Suprapubic skin (tissue), 4 donors: ENCODE measurements at places on chromosomes 7 and 10.

DNA sequence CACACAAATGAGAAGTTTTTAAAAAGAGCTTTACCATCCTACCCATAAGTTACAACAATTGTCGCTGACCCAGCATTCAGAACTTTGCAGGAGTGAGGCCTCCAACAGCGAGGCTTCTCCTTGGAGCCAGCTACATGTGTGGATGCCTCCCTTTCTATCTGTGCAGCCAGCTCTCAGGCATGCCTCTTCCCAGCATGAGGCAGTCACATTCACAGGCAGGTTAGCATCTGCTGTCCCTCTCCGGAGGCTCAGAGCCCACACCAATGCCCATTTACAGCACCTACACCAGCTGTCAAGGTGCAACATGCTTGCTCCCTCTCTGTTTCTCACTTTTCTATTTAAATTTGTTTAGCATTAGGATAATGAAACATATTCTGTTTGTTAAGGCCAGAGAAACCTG, 278.7 kb upstream of the PODXL start:
- H3K4me3 ChIP-seq: no peak overlapping the region
- DNase-seq: no peak
- H3K36me3 ChIP-seq: no peaks in the 10 kb centered on the region
- H3K4me1 ChIP-seq: no peaks in the 10 kb centered on the region
- peaks cover 57% of the 10 kb centered on the region for H3K27me3 ChIP-seq

DNA sequence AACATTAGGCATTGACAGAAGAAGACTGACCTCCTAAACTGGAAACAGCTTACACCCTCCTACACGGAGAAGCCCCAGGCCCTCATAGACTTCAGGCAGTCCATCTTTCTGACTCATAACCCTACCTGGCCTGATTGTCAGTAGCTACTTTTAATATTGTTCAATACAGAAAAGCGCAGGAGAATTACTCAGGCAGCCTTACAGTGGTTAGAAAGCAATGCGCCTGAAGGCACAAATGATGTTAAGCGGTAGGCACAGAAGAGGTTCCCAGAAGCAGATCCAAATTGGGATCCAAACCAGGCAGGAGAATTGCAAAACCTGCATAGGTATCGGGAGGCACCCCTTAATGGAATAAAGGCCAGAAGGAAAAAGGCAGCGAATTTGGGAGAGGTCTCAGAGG, 5.4 kb upstream of the CYREN start:
- no peak for DNase-seq
- H3K36me3 ChIP-seq: no peaks in the 10 kb centered on the region
- H3K4me3 ChIP-seq: no peak overlapping the region
- peaks cover 17% of the 10 kb centered on the region for H3K4me1 ChIP-seq
- peak overlapping the region; percentile 46 for H3K27ac ChIP-seq

GRCh38 chr7:157612664-157613561, 276.1 kb downstream of the DNAJB6 start:
- H3K27me3 ChIP-seq: no peaks in the 10 kb centered on the region
- no peak for DNase-seq
- no peak overlapping the region for H3K27ac ChIP-seq
- peaks cover 9% of the 10 kb centered on the region for H3K4me1 ChIP-seq

DNA sequence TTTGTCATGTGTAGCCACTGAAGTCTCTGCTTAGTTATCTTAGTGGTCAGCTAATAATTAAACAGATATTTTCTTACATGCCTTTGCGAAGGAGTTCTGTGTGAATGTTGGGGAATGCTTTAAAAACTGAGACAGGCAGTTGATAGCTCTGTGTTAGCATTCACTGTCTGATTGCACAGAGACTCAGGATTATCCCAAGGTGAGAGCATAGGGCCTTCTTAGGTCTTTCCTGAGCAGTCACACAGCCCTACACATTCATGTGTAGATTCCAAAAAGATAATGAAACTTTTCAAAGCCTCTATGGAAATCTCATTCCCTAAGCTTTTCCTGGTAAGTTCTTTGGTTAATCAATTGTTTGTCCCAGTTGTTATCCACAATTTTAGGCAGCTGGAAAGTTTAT, 67.7 kb downstream of the CASD1 start:
- H3K4me1 ChIP-seq: no peaks in the 10 kb centered on the region
- no peak overlapping the region for H3K4me3 ChIP-seq
- H3K27ac ChIP-seq: no peak overlapping the region
- H3K27me3 ChIP-seq: no peaks in the 10 kb centered on the region
- no peak for DNase-seq

- H3K27ac ChIP-seq: no peak overlapping the region
- no peaks in the 10 kb centered on the region for H3K4me1 ChIP-seq
- no peak for DNase-seq
- H3K4me3 ChIP-seq: no peak overlapping the region
Observed at GRCh38 chr10:26448292-26448691, 10.2 kb downstream of the APBB1IP start.

DNA sequence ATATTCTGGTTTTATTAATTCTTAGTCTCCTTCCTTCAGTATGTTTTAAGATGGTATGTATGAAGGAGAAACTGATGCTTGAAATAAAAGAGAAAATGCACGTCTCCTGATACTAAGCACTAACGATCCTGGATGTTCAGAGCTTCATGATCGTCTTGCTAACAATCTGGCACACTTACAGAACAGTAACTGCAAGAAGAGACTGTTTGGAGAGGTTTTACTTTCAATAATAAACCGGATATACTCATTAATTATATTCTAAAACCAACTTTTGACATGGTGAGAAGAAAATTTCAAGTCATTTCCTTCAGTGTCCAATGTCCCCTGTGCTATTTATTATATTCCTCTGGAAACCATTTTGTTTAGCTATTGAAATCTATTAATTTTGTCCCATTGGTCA, 251.0 kb downstream of the NXPH1 start:
- H3K27me3 ChIP-seq: no peaks in the 10 kb centered on the region
- H3K27ac ChIP-seq: no peak overlapping the region
- H3K36me3 ChIP-seq: no peaks in the 10 kb centered on the region
- no peak overlapping the region for H3K4me3 ChIP-seq
- DNase-seq: no peak

DNA sequence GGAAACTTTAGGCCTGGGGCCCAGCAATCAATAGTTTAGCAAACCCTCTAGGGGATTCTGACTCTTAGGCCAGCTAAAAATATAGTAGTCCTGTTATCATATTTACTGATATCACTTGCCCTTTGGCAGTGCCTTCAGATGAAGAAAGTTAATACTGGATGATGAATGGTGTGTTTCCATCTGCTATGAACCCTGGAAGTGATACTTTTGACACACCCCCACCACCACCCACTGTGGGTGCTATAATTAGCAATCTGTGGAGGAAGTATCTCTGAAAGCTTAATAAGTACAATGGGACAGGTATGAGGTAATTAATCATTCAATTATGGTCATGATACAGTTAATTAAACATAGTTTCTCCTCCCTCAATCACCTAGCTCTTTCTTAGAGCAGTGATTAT, 90.4 kb upstream of the LRRTM3 start:
- no peak for DNase-seq
- H3K27me3 ChIP-seq: no peaks in the 10 kb centered on the region
- H3K36me3 ChIP-seq: no peaks in the 10 kb centered on the region
- H3K27ac ChIP-seq: no peak overlapping the region
- no peak overlapping the region for H3K4me3 ChIP-seq
- H3K4me1 ChIP-seq: no peaks in the 10 kb centered on the region

GRCh38 chr7:18978108-18978495, 139.3 kb downstream of the TWIST1 start:
- DNase-seq: no peak
- H3K27ac ChIP-seq: peak overlapping the region; percentile 42
- H3K4me1 ChIP-seq: peaks cover 18% of the 10 kb centered on the region
- no peaks in the 10 kb centered on the region for H3K27me3 ChIP-seq
- no peaks in the 10 kb centered on the region for H3K36me3 ChIP-seq

- peak overlapping the region; percentile 78 for H3K4me3 ChIP-seq
- H3K36me3 ChIP-seq: no peaks in the 10 kb centered on the region
- peaks cover 22% of the 10 kb centered on the region for H3K4me1 ChIP-seq
- no peak overlapping the region for H3K27ac ChIP-seq
Observed at GRCh38 chr10:115092555-115093285, 445 bp upstream of the ATRNL1 start.

DNA sequence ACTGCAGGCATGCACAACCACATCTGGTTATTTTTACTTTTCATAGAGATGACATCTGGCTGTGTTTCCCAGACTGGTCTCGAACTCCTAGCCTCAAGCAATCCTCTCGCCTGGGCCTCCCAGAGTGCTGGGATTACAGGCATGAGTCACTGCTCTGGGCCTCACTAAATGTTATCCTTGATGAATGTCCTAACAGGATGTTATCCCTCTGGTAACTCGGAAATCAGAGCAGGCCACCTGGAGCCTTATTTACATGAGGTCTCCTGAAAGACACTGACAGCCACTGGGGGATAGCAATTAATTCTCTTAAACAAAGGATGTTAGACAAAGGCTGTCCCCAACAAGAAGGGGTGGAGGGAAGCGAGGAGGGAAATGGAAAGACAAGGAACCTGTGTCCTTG, 4.5 kb upstream of the ZNF438 start:
- no peak for DNase-seq
- H3K4me3 ChIP-seq: no peak overlapping the region
- no peak overlapping the region for H3K27ac ChIP-seq
- no peaks in the 10 kb centered on the region for H3K27me3 ChIP-seq
- H3K36me3 ChIP-seq: no peaks in the 10 kb centered on the region
- peaks cover 14% of the 10 kb centered on the region for H3K4me1 ChIP-seq

GRCh38 chr7:94145602-94146001, 141.4 kb upstream of the BET1 start:
- no peaks in the 10 kb centered on the region for H3K4me1 ChIP-seq
- H3K27ac ChIP-seq: no peak overlapping the region
- no peak for DNase-seq
- H3K27me3 ChIP-seq: no peaks in the 10 kb centered on the region
- no peaks in the 10 kb centered on the region for H3K36me3 ChIP-seq

- H3K27ac ChIP-seq: peak overlapping the region; percentile 99
- no peaks in the 10 kb centered on the region for H3K36me3 ChIP-seq
- H3K27me3 ChIP-seq: no peaks in the 10 kb centered on the region
- peak overlapping the region; percentile 86 for H3K4me3 ChIP-seq
- H3K4me1 ChIP-seq: peaks cover 58% of the 10 kb centered on the region
- no peak for DNase-seq
Observed at GRCh38 chr10:58266003-58266825, 1.5 kb downstream of the IPMK start.

GRCh38 chr7:42407833-42408232, 170.8 kb upstream of the GLI3 start:
- H3K27me3 ChIP-seq: no peaks in the 10 kb centered on the region
- H3K27ac ChIP-seq: no peak overlapping the region
- no peak overlapping the region for H3K4me3 ChIP-seq
- no peak for DNase-seq
- no peaks in the 10 kb centered on the region for H3K4me1 ChIP-seq

GRCh38 chr10:128579280-128579865, 453.1 kb upstream of the MKI67 start:
- H3K27me3 ChIP-seq: no peaks in the 10 kb centered on the region
- H3K36me3 ChIP-seq: no peaks in the 10 kb centered on the region
- no peaks in the 10 kb centered on the region for H3K4me1 ChIP-seq
- DNase-seq: no peak
- H3K27ac ChIP-seq: no peak overlapping the region
- no peak overlapping the region for H3K4me3 ChIP-seq

- DNase-seq: no peak
- H3K4me3 ChIP-seq: no peak overlapping the region
- H3K27me3 ChIP-seq: no peaks in the 10 kb centered on the region
Observed at GRCh38 chr7:94050046-94050445, 45.9 kb upstream of the BET1 start.

DNA sequence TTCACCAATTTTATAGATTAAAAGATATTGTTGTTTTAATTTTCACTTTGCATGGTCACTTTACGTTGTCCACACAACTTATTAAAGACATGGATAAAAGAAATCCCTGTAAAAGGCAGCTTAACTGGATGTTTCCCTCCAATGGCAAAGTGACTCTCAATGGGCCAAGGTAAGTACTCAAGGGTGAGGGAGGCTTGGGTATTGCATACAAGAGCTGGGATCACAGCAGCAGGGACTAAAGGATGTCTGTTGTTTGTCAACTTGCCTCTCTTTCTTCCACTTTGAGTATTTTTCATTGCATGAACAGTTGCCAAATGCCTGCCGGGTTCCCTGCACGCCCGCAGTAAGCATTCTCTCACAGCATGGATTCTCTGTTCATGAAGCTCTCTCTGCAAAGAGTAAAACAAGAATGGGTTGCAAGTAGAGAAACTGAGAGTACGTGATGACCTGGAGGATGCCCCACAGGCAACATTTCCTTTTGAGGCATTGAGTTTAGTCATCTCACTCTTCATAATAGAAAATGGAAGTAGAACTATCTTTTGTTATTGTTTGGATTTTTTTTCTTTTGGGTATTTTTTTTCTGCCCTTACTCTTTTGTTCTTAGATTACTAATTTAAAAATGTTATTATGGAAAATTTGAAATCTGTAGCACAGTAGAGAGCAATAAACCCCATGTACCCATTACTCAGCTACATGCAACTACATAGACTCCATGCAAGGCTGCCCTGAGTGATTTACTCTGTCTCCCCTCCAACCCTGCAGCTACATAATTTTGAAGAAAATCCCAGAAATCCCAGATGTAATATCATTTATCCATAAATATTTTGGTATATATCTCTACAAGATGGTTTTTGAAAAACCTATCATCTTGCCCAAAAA, 26.3 kb downstream of the GPR141 start:
- no peak overlapping the region for H3K27ac ChIP-seq
- H3K36me3 ChIP-seq: no peaks in the 10 kb centered on the region
- DNase-seq: no peak
- no peak overlapping the region for H3K4me3 ChIP-seq
- no peaks in the 10 kb centered on the region for H3K4me1 ChIP-seq

DNA sequence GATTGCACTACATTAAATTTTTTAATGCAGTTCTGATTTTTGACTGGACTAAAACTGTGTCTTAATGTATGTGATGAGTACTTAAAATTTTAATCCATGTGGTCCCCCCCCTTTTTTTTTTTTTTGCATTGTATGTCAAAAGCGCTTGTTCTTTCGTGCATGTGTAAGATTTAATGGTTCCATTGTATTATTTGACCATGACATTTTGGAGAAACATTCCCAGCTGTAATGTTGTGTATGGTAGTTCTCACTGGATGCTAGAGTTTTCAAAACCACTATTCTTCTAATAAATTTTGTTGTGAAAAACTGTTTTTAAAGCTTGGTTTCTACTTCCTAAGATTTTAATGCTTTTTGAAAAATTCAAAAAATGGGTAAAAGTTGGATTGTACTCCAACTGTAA, 132.0 kb downstream of the LCOR start:
- DNase-seq: no peak
- peaks cover 2% of the 10 kb centered on the region for H3K36me3 ChIP-seq
- no peak overlapping the region for H3K4me3 ChIP-seq
- no peaks in the 10 kb centered on the region for H3K27me3 ChIP-seq
- no peaks in the 10 kb centered on the region for H3K4me1 ChIP-seq

DNA sequence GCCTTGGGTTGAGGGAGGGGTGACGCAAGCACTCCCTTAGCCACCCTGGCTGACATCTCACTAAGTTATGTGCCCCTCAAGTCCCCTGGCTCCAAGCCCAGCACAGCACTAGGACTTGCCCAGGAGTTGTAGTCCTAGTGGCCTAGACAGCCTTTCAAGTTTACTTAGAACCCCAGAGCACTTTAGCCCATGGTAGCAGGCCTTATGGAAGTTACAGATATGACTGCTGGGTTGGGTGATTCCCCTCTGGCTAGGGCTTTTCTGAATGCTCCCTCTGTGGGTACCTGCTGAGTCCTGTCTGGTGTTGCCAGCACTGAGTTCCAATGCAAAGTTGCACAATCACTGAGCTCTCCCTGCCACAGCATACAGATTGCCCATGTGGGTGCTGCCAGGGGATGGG, 83.2 kb downstream of the AHCYL2 start:
- H3K36me3 ChIP-seq: no peaks in the 10 kb centered on the region
- no peak for DNase-seq
- no peaks in the 10 kb centered on the region for H3K27me3 ChIP-seq

- DNase-seq: no peak
- H3K27me3 ChIP-seq: no peaks in the 10 kb centered on the region
- H3K27ac ChIP-seq: no peak overlapping the region
Observed at GRCh38 chr7:93651603-93652159, 77.2 kb upstream of the CALCR start.
